Left cardiac atrium (tissue), 4 donors: ENCODE measurements at places on chromosomes 2 and 18.

DNA sequence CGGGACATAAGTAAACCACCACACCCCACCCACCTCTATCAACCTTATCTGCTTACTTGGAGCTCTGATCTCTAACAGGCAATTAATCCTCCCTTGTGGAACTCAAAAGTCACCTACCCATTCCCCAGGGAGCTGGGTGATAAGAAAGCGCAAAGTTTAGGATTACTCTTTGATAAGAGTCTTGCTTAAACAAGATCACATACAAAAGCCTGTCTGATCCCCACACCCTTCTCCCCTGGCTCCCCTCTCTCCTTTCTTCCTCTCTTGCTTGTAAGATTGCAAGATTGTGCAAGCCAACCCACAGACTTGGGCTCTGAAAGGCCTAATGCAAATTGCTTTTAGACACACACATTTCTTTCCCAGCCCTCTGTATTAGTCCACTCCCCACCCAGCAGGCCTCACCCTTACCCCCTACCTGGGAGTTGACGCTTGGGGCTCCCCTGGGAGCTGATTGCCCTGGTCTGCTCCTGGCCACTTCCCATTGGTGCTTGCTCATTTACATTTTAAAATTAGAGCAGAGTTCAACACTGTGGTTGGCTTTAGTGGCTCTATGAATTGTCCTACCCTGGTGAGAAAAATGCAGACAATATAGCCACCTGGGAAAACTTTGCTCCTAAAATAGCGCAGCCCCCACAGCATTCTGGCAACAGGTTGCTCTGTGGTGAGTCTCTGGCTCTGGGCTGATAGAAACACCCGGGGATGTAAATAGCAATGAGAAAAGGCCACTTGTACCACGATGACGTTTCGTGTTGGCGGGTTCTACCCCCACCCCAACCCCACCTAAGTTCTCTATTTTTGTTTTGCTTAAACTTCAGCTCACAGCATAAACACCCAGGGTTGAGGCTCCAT is 92.8 kb upstream of the MSH2 start:
- DNase-seq = no peak

GRCh38 chr18:46953195-46953594 is 35.8 kb downstream of the KATNAL2 start:
- no peak for DNase-seq

- no peak for DNase-seq
These were observed 13.5 kb upstream of the GPR39 start for GRCh38 chr2:132403146-132403545.

DNA sequence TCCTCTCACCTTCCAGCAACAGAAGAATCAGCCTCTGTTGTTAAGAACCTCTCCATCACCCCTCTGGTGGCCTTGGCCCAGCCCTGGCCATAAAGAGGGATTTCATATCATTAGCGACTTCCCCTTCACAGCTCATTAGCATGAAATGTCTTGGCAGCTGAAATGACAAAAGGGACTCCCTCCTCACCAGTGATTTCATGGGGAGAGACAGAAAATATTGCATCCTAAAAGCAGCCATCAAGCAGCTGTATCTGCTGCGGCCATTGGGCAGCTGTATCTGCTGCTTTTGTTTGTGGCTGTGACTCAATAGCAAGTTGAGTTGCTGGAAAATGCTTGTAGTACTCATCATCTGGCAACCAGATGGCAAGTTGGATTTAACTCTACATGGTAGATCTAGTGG is 105.9 kb upstream of the RMDN2 start:
- no peak for DNase-seq
